Uterine smooth muscle cell (primary cell): ENCODE measurements at places on chromosomes 1 and 21. TPM values are rescaled to one million over a fixed set of nuclear protein-coding genes. Genes with fewer than 3 reads are reported as not detected.

Gene MAN1C1
- 2.4 and 12.2 TPM in 2 replicates for total RNA-seq

Gene CHI3L1
- 22.4 and 400 TPM in 2 replicates for total RNA-seq

Gene SPRR2A
- total RNA-seq = not detected in 2 replicates

Gene BROX
- 50.1 and 55.8 TPM in 2 replicates for total RNA-seq

Gene SLAMF6
- not detected in 2 replicates for total RNA-seq

Gene CD101
- under 0.01 TPM in 2 replicates for total RNA-seq

Gene GRIK1
- not detected in 2 replicates for total RNA-seq

Gene CNR2
- not detected in 2 replicates for total RNA-seq

Gene C1orf174
- total RNA-seq = 35.0 and 46.6 TPM in 2 replicates

Gene LCE1A
- not detected in 2 replicates for total RNA-seq
